ENCODE measurements at places on chromosomes 12 and 14. TPM values are rescaled to one million over a fixed set of nuclear protein-coding genes. Genes with fewer than 3 reads are reported as not detected.

The PPFIA2 gene
- 1.1 TPM for total RNA-seq

The OAS2 gene
- total RNA-seq: 0.28 TPM

The HOXC4 gene
- 0.14 TPM for total RNA-seq

The PKP2 gene
- total RNA-seq: 21.7 TPM

The PUS1 gene
- 76.2 TPM for total RNA-seq

The GALC gene
- 10.9 TPM for total RNA-seq

The GLS2 gene
- 14.8 TPM for total RNA-seq

The DAO gene
- total RNA-seq: 0.17 TPM

The SLC25A47 gene
- total RNA-seq: not detected

The RNF212B gene
- 0.46 TPM for total RNA-seq

- no peak for DNase-seq
Measured at GRCh38 chr12:13472690-13473089, 276.2 kb downstream of the EMP1 start.

GRCh38 chr12:116881877-116882507, 751 bp upstream of the HRK start:
- DNase-seq: no peak

GRCh38 chr12:118271183-118271582, 101.5 kb downstream of the TAOK3 start:
- DNase-seq: no peak

DNA sequence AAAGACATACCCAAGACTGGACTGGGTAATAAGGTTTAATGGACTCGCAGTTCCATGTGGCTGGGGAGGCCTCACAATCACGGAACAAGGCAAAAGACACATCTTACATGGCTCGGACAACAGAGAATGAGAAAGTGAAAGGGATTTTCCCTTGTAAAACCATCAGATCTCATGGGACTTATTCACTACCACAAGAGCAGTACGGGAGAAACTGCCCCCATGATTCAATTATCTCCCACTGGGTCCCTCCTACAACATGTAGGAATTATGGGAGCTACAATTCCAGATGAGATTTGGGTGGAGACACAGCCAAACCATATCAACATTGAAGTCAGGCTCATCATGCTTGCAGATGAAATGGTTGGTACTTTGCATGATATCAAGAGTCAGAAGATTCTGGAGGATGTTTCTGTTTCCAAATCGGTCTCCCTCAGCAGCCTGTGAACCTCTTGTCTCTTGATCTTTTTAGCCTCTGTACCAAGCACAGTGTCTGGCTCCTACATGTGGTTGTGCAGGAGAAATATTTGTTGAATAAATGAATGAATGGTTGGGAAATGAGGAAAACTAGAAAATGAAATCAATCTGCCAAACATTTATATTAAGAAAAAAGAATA, 98.6 kb downstream of the VRK1 start:
- no peak for DNase-seq

GRCh38 chr12:84760091-84760865, 152.3 kb downstream of the SLC6A15 start:
- no peak for DNase-seq

DNA sequence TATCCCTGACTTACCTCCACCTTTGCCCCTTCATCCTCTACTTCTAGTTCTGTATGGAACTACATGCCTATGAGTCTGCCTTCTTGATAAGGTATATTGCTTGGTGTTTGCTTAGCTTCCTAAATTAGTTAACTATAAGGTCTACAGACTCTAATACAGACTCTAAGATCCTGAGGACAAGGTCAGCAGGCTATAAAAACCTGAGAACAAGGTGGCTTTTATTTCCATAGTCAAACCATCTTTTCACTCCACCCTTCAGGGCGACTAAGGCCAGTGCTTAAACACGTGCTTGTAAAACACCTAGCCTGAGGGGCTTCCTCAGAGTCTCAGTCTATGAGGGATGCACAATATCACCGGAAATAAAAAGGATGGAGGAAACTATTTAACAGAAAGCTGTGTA, 36.1 kb upstream of the COL2A1 start:
- DNase-seq: no peak

DNA sequence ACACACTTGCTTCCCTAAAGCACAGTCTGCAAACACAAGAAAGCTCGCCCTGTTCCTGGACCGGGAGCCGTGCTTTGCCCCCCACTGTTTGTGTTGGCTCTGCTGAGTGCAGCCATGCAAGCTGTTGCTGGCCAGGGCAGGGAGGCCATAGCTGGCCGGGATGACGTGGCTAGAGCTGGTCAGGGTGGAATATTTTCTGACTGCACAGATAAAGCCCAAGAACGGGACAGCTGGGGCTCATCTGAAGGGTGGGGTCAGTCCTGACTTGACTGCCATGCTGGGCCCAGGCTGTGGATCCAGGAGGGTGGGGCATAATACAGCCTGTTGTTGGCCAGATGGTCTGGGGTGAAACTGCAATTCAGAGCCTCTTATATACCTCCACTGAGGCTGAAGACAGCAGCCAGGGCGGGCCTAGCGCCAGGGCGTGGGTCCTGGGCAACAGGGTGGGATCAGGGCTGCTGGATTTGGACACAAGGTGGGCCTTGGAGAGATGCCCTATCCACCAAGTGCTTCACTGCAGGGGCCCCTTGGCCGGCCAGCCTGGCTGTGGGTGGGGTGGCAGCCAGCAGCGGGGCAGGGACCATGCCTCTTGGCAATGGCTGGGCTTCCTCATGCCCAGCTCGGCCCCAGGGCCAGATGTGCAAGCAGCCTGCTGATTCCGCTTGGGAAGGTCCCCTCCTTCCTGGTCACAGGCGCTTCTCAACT, 14.8 kb downstream of the KMT5A start:
- no peak for DNase-seq

GRCh38 chr12:43029971-43030370, 440.4 kb upstream of the PRICKLE1 start:
- no peak for DNase-seq

DNA sequence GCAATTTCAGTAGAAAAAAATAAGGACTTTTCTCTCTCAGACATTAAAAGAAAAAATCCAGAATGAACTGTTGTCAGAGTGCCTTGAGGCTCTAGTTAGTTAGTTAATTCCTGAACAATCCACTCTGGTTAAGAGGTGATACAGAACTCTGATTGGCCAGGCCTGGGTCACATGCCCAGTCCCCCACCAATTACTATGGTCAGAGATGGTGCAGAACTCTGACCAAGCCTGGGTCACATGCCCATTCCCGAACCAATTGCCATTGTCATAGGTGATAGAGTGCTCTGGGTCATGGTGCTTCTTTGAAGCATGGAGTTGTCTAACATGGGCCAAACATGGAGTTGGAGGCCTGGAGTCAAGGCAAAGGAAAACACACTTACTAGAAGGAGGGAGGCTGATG, 11.1 kb upstream of the MYO1H start:
- no peak for DNase-seq

- DNase-seq: no peak
Measured at GRCh38 chr14:101363261-101363555, 198.1 kb upstream of the DIO3 start.

DNA sequence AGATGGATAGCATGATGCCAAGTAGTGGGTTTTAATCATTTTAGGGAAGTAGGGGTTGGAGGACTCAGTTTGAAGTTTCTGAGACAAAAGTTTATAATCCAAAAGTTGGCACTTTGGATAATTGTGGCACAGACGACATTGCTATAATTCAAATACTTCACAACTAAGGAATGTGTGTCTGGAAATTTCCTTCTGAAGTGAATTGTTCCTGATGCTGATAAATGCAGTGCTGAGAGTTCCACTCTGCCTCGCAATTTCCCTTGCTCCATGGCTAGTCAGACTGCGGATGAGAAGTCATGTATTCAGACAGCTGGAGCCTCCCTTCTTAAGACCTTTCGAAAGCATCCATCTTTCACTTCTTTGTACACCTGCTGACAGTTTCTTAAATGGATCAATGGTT, 393.3 kb upstream of the PRICKLE1 start:
- no peak for DNase-seq

- peak; percentile 51 for DNase-seq
Measured at GRCh38 chr12:67772267-67773169, 124.0 kb downstream of the DYRK2 start.

GRCh38 chr12:98515287-98516110, at the start of gene TMPO:
Gene TMPO, plus strand, starts transcription at chr12:98515590. Its CDS starts 278 bp downstream, at chr12:98515868.
- peak; percentile 89 for DNase-seq

- DNase-seq: no peak
Measured at GRCh38 chr12:7434670-7435069, 9.3 kb downstream of the CD163L1 start.

DNA sequence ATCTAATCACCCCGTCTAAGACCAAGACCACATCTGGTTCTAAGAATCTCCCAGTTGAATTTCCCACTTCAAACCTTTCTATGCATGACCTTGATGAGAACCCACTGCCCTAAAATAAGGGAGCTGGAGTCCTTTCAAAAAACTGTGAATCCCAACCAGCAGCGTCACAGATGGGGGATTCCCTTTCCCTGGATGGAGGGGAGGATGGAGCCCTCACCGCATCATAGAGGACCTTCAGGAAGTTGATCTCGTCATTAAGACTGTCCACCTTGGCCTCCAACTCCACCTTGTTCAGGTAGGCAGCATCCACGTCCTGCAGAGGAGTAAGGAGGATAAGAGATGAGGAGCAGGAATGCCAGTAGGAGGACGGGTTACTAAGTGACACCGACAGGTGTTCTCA, 4.8 kb downstream of the KRT4 start:
- DNase-seq: no peak

DNA sequence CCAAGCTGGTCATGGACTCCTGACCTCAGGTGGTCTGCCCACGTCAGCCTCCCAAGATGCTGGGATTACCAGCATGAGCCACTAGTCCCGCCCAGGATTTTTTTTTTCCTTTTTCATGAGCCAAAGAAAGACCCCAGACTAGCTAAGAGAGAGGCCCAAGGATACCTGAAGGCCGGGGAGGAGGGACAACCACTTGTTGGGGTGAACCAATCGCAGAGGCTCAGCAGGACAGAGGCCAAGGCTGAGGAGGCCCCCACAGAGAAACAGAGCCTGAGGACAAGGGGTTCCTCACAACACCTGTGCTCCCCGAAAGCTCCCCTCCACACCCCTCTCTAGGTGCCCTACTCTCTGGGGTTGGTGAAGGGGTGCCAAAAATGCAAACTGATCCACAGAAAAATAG, 1.0 kb upstream of the SERPINA3 start:
- DNase-seq: no peak

- no peak for DNase-seq
Measured at GRCh38 chr12:115341442-115341841, 657.5 kb upstream of the TBX3 start.

GRCh38 chr12:110403976-110404682, 621 bp upstream of the ANAPC7 start:
- DNase-seq: peak; percentile 76

- DNase-seq: peak; percentile 50
Measured at GRCh38 chr14:38255673-38256532, at the start of gene CLEC14A. Gene CLEC14A, minus strand, starts transcription at chr14:38256093. Its CDS starts 71 bp downstream, at chr14:38256022.

DNA sequence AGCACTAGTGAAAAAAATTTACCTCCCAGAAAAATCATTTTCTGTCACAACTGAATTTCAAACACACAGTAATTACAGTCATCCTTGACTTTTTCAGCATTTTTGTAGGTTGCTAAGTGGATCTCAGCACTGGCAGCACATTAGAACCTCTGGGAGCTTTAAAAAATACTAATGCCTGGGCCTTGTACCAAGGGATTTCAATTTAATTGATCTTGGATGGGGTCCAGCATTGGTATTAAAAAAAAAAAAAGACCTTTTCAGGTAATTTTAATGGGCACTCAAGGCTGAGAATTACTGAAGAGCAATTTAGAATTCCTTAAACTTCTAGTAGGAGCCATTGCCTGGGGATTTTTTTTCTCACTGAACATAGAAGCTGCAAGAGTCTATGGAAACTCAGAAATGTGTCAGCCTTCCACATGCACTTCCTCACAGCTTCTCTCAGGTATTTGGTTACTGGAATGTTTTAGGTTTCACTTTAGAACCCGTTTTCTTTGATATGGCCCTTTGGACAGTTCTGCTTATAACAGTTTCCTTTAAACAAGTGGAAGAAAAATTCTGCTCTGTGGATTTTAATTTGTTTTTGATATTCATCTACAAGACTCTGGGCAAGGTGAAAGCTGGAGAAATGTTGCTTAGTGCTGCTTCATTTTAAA, 88.5 kb upstream of the DACT1 start:
- no peak for DNase-seq

- DNase-seq: no peak
Measured at GRCh38 chr12:89075880-89076540, 276.3 kb downstream of the DUSP6 start.

DNA sequence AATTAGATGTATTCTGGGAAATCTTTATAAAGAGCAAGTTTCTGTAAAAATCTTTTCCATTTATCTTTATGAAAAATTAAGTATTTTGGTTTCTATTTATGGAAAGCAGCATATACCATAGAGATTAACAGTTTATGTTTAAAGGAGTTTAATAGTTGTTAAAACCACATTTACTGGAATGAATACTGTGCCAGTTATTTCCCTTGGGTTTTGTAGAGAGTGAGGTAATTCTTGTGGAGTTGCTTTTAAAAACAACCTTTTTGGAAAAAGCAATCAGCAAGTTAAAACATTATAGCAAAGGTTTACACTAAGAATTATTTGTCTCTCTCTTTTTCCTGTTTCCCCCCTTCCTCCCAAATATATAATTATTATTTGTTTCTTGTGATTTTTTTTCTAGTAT, 34.9 kb downstream of the AEBP2 start:
- no peak for DNase-seq

GRCh38 chr12:108967869-108968540, 52.9 kb downstream of the SVOP start:
- DNase-seq: no peak

DNA sequence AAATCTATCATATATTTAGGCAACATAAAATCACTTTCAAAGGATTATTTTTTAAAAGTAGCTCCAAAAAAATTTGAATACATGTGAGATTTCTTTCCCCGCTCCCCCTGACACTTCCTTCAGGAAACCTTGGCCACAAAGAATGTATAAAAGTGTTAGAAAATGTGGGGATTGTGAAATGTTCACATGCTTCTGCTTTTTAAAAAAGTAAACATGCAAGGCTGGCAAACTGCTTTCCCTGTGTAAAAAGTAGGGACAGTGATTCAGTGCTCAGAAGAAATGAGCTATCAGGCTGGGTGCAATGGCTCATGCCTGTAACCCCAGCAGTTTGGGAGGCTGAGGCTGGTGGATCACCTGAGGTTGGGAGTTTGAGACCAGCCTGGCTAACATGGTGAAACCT, 26.6 kb downstream of the MBIP start:
- no peak for DNase-seq

GRCh38 chr14:100271247-100271939, 32.4 kb downstream of the YY1 start:
- no peak for DNase-seq

DNA sequence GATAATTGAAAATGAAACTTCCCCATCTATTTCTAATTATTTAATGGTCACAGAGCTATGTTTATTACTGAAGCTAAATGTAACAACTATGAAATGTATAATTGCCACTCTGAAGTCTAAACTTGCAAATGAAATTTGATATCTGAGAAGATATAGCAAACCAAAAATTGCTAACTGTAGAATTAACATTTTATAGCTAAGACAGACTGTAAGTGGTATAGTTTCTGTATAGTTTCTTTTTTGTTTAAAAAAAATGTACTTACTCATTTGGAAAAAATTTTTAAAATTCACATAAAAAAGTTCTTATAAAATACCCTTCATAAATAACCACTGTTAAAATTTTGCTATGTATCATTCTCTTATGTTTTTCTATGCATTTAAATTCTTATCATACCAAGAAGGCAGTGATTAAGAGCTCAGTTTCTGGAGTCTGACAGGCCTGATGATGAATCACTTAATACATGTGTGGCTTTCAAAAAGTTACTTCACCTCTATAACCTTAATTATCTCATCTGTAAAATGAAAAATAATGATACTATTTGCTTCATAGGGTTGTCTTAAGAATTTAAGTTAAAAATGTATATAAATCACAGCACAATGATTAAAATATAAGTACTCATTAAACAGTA, 214.7 kb upstream of the GARIN2 start:
- DNase-seq: no peak

Data from WTC11 (cell line).